ENCODE measurements at places on chromosomes 2 and 18.

DNA sequence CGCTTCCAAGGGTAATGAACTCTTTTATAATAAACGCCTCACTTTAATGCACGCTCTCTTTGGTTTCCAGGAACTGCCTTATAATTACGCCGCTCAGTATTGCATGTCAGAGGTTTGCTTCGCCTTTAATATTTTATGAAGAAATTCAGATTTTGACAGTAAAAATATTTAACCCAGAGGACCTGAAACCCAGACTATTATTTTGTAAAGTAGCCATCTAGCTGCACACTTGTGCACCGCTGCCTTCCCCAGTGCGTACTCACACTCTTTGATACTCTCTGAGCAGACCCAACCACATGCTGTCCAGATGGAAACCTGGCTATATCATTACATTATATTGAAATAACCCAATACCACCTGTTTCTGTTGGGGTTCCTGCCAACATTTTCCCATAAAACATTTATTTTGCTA is 270.1 kb downstream of the C1D start:
- DNase-seq = no peak

DNA sequence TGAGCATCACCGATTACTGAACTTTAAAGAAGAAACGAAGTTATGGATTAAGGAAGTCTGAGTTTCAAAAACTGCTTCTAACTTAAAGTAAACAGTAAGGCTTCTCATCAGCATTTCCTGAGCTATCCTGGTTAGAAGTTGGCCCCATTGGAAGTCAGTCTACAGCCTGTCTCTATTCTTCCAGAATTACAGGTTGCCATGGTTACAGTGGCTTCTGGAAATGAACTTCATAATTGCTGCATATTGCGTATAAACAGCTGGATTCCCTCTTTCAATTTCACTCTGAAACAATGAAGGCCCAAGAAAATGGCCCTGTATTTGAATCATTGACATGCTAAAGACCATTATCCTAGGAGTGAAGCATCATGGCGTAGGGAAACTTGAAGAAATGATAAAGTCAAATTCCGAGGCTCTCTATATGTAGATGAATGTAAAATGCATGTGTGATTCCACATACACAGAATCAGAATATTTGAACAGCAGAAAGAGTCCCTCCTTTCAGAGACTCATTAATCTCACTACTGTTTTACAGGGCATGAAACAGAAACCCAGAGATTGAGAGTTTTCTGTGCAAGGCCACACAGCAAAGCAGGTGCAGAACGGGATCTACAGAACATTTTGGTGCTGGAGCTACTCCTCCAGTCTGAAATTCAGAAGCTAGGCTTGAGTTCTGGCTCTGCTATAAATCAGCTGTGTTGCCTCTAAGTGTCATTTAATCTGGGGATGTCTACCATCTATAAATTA is 856.4 kb upstream of the CELF4 start:
- DNase-seq = no peak

DNA sequence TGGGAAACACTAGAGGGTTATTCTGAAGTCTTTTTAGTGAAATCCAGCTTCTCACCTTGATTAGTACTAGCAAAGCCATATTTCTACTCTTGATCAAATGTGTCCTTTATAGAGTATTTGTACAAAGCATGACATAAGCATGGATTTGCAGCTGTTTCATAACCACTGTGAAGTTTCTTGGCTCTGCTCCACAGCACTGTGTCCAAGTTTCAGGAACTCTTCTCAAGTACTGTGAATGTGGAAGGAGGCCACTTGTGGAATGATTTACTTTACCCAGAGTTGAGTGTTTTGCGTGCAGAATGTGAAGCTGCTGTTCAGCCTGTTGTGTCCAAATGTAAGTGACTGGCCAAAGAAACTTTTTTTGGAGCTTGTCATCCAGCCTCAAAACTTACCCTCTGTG is 16.2 kb upstream of the MAPRE2 start:
- DNase-seq = no peak

GRCh38 chr18:61618816-61619215 is 274.0 kb downstream of the RNF152 start:
- DNase-seq = no peak

DNA sequence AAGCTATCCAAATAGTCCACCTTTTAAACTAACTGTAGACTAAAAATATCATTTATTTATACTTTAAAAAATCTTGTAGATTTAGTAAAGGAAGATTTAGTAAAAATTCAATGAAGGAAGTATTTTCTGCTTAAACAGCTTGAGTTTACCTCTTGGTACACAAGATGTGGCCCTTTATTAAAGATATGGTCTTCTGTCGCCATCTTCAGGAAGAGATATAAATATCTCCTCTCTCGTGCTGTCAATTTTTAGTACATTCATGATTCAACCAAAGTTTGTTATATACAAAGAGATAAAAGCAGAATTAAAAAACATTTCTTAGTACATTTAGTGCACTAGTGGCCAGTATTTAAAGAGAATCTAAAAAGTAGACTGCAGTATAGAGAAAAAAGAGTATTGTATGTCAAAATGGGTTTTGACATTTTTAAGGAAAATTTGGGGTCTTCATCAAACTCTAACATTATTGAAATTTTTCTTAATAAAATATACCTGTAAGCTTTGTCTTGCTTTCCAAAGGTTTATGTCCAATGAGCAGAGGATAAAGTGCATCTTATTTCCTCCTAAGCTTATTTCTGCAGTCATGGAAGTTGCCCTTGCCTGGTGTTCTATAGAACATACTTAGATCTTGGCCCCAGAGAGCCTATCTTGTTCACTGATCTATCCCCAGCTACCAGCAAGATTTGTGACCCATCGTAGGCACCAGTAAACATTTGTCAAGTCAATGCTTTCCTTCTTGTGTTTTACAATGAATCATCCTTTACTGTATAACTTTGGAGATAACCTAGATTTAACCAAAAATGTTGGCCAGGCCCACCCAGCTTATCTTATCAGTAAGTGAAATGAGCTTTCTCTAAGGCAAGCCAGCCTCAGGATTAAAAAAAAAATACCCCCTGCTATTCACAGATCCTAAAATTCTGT is 18.5 kb upstream of the EML6 start:
- DNase-seq = peak; percentile 72

DNA sequence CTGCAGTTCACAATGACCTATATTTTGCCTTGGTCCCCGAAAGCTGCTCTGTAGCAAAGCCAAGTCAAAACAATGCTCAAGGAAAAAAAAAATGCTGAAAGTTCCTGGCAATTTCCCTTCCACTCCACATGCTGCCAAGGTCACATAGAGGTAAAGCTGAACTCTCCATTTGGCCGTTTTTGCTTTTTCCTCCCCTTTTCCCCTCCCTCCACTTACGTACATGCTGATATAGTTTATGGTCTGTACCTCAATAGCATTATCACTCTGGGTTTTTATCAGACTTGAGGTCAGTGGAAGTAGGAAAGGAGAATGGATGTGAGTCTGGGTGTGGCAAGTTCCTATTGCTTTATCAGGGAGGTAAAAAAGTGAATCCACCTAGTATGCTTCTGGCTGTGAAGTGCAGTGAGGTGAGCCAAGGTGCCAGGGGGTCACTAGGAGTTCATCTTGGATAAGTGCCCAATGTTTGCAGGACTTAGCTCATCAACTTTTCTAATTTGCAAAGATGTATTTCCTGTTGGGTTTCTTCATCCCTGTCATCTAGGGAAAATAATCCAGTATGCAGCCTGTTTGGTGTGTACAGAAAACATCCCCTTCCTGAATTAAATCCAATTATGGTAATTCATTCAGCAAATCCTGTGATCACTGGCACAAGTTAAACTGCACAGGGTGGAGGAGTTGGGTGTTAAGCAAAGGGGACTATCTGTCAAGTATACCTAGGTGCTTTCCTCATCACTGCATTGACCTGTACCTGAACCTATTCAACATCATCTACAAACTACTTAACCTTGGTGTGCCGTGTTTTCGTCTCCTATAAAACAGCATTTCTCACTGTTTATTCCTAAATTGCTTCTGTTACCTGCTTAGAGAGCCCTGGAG is 124.3 kb upstream of the CYP26B1 start:
- no peak for DNase-seq

DNA sequence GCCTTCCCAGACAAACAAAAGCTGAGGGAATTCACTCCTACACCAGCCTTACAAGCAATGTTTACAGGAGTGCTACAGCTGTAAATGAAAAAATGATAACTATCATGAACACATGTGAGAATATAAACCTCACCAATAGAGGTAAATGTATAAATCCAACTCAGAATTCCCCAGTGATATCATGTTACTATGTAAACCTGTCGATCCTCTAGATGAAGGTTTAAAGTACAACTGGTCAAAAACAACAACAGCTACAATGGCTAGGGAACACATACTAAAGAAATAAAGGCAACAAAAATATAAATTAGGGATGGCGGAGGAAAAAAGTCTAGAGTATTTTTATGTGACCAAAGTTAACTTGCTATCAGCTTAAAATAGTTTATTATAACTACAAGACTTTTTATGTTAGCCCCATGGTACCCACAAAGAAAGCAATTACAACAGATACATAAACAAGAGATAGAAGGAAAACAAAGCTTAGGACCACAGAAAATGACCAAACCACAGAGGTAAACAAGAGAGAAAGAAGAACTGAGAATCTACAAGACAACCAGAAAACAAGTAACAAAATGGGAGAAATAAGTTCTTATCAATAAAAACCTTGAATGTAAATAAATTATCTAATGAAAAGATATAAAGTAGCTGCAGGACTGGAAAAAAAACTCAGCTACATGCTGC is 8.3 kb downstream of the CERKL start:
- no peak for DNase-seq

DNA sequence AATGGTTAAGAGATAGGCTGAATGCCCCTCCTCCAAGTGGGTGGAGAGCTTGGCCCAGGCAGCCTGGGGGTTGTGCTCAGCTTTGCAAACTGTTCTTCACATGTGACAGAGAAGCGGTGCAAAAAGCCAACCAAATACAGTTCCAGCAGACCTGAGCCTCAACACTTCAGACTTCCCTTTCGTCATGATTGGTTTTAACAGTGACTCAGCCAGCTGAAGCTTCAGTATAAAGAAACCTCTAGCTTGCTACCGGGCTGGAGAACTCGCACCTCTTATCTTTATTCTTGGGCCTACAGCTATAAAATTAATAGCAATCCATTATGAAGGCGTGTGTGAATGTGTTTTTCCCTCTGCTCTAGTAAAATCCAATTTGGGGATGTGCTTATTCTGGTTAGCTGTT is 20.0 kb downstream of the SETBP1 start:
- DNase-seq = peak; percentile 57

Measured in CD4-positive, alpha-beta T cell treated with Interleukin-17A for 1 hour (primary cell).